ENCODE measurements at places on chromosomes 11 and 22.

DNA sequence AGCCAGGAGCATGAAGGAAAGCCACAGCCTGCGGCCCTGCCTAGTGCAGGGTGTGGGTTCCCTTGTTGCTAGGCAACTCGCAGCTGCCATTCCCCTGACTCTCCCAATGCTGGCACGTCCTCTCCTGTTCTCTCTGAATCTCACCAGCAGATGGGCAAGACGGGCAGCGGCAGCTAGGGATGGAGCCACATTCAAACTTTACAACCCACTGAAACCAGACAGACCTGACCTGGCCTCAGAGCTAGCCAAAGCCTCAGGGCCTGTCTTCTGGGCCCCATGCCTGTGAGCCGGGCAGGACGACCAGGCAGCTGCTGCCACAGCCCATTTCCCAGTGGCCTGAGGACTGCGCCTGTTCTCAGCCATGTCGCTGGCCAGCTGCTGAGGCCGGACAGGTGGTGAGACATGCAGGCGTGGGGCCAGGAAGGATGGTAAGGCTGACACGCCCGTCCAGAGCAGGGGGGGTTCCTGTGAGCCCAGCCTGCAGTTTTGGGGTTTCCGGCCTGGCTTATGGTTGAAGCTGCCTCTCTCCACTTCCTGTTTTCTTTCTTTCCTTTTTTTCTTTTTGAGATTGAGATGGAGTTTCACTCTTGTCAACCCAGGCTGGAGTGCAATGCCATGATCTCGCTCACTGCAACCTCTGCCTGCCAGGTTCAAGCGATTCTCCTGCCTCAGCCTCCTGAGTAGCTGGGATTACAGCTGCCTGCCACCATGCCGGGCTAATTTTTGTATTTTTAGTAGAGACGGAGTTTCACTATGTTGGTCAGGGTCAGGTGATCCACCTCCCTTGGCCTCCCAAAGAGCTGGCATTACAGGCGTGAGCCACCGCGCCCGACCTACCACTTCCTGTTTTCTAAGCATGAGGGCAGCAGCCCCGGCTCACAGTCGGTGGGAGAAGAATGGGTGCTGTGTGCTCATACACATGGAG, 4.1 kb downstream of the SUN2 start:
- no peak for DNase-seq

GRCh38 chr11:117970400-117971024, 15.7 kb upstream of the IL10RA start:
- no peak for DNase-seq

DNA sequence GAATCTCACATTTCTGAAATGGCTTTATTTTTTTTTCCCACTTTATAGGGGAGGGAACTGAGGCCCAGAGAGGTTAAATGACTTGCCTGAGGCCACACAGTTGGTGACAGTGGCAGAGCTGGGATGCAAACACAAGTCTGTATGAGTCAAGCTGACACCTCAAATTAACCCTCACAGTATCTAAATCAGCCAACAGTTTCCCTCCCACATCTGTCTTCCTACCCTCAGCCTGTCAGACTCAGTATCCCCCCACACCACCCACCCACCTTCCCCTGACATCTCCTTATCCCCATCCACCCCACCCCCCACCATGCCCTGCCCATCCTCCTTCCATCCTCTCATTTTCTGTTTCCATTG, 95.2 kb downstream of the TP53I11 start:
- DNase-seq, result no peak

DNA sequence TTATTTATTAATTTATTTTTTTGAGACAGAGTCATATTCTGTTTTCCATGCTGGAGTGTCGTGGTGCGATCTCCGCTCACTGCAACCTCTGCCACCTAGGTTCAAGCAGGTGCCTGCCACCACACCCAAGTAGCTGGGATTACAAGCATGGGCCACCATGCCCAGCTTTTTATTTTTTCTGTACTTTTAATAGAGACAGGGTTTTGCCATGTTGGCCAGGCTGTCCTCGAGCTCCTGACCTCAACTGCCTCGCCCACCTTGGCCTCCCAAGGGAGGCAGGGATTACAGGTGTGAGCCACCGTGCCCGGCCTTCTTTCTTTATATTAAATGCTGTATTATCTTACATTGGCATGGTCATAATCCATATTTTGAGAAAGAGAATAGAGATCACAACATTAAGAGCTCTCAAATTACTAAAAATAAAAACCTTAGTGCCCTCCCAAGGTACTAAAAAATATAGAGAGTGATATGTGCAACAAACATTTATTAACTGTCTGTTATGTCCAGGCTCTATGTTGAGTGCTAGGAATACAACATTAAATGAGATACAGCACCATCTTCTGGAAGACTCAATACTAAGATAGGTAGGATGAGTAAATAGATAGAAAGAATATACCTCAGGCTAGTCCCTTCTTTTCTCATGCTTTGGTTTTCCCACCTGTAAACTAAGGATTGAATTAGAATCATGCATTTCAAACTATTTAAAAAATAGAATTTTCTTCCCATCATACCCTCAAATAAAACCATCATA, 84.1 kb downstream of the BBOX1 start:
- DNase-seq, result no peak
